D341Med (cell line): ENCODE measurements at places on chromosomes 11 and 22.

DNA sequence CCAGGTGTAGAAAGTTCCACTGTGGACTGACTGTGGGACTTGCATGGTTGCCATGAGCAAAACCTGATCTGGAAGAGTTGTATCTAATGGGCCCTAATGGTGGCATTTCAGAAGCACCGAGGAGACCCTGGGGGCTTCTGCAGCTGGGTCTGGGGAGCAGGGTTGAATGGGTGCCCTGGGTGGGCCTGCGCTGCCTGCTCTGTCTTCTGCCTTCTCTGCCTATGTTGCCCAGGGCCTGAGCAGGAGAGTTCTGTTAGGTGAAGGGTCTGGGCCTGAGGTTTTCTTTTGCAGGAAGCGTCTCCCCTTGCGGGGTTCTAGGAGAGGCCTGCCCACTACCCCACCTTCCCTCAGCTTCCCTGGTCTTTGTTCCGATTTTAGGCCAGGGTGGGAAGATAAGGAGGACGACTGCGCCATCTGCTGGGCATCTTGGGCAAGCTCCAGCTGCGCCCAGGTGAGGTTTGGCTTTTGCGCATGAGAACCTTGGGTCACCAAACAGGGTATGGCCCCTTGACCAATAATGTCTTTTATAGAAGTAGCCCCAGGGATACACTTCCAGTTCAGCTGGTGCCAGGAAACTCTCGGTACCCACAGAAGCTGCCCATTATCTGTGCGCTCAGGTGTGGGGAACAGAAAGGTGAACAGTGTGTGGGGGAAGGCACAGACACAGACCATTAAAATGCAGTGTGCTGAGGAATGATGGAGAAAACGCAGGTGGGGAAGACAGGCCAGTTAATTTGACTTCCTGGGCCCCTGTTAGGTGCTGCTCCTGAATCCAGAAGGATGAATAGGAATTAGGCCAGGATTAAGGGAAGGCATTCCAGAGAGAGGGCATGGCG, 23.2 kb downstream of the COMMD9 start:
- DNase-seq, result peak; percentile 81

GRCh38 chr22:38696606-38697424, 3.9 kb downstream of the JOSD1 start:
- no peak for DNase-seq

GRCh38 chr22:20605328-20605727, 97.9 kb downstream of the MED15 start:
- no peak for DNase-seq

- no peak for DNase-seq
Observed at GRCh38 chr11:119688356-119688755, 40.6 kb downstream of the NECTIN1 start.

- no peak for DNase-seq
Observed at GRCh38 chr11:8732748-8733241, 50.2 kb downstream of the RPL27A start.

- DNase-seq, result no peak
Observed at GRCh38 chr22:37406441-37407235, 20.6 kb downstream of the ELFN2 start.

GRCh38 chr11:95593111-95593510, 196.5 kb downstream of the FAM76B start:
- no peak for DNase-seq

- DNase-seq, result no peak
Observed at GRCh38 chr22:35604621-35605368, 12.3 kb downstream of the MB start.

DNA sequence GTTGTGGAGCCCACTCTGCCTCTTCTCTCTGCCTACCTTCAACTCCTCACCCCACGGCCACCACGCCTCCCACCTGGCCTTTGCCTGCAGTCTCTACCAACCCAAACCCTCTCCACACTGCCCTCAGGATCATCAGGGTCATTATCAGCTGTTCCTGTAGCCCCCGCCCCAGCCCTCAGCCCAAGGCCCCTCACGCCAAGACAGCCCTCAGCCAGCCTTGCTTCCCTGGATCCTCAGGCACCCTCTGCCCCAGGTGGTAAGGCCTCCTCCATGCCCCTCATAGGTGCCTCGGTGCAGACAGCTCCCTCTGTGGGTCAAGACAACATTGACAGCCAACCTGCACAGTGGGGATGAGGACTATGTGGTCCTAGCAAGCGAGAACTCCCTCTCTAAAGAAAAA, 1.7 kb downstream of the SBF1 start:
- DNase-seq, result peak; percentile 65

DNA sequence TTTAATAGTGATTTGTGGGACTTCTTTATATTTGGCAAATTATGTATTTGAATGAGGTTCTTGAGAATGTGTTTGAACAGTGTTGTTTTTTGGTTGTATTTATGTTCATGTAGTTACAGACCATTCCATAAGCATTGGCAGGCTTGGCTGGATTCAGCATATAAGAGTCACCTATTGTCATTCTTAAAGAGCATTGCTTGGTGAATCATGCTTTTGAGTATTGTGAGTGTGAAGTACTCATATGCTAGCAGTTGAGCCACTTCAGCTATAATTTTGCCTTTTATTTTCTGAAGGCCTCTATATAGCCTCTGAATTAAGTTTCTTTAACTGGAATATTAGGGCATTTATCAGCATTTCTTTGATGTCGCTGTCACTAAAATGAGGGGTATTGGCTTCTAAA, 110.0 kb upstream of the GAL start:
- DNase-seq, result no peak

DNA sequence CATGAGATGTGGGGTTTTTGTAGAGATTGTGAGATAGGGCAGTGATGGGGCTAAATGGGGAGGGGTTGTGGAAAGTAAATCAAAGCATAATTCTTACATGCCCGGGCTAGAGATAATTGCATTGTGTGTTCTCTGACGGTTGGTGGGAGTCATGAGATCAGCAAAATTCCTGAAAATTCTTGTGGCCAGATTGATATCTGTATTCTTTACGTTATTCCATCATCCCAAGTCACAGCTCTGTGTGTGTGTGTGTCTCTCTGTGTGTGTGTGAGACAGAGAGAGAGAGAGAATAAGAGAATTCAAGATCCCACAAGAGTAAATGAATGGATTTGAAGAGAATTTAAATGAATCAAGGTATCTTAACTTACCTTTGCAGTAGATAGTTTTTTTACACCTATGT, 138.6 kb upstream of the ARHGAP20 start:
- no peak for DNase-seq

DNA sequence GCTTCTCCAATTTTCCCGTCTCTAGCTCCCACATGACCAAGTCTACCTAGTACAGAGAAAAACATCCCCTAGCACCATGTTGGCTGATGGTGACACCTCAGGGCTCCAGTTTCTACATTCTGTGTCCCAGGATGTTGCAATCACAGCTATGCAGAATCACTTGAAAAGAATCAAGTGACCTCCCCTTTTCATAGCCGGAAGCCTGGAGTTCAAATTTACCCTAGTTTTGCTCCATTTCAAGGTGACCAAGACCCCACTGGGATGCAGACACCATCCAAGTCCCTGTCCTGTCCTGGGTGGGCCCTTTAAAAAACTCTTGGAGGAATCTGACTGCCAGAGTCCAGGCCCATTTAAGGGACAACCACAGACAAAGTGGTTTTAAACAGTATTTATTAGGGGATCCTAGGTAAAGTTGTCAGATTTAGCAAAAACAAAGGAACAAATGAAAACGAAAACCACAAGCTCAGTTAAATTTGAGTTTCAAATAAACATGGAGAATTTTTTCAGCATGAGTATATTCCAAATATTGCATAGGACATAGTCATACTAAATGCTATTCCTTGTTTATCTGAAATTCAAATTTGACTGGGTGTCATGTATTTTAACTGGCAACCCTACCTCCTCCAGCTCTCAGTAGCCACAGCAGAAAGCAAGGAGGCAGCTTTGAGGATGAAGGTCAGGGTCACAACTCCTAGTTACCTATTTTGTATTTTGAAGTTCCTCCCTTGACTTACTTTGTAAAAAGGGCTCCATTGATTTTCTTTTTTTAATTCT, 52.4 kb downstream of the MIAT start:
- no peak for DNase-seq

- DNase-seq, result no peak
Observed at GRCh38 chr22:36197065-36197440, 4.6 kb downstream of the APOL4 start.

- no peak for DNase-seq
Observed at GRCh38 chr11:74847395-74847794, 98.7 kb downstream of the RNF169 start.

DNA sequence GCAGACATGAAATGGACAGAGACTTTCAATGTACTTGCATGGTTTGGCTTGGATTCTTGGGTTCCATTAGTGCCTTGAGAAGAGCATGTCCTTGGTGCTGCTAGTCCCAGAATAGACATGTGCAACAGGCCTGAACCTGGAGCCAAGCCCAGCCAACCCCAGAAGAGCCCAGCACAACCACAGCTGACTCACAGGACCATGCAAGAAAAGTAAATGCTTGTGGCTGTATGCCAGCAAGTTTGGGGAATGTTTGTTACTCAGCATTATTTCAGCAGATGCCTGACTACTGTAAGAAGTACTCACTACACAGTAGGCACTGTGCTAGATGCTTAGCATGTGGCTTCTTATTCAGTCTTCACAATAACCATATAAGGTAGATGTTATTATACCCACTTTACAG, 39.2 kb upstream of the HMGXB4 start:
- no peak for DNase-seq

DNA sequence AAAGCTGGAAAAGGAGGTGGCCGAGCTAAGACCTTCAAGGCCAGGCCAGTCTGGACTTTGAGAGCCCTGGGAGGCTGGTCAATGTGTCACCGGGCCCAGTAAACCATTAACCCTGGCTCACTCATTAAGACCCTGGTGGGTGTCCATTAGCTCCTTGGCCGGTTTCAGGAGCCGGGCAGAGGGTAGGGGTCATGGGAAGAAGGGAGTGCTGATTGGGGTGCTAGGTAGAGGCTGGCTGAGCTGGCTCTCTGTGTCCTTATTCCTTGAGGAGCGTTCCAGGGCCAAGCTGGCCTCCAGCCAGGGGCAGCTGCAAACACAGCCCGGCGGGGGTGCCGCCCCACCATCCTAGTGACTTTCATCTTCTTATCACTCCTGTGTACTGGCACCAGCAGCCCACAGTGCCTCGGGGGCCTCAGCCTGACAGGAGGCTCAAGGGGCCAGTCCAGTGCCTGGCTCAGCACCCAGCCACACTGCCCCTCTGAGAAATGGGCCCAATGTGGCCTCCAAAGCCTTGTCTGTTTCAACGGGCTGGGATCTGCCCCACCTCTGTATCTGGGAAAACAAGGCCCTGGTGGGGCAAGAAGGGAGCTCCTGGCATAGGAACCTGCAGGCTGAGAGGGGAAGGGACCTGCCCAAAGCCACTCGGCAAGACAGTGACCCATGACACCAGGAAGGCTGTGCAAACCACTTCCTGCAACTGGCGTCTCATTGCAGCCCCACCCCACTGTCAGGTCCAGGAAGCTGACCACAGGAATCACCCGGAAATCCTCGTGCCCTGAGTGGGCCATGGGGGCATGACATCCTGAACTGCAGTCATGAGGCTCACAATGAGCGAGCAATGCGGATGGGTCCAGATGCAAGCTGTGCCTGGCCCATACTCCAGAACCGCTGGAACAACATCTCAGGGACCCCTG, 15.1 kb upstream of the RGL4 start:
- no peak for DNase-seq
